Upper lobe of left lung (tissue), 6 donors: ENCODE measurements at places on chromosomes 5 and 9.

GRCh38 chr5:134833340-134834032, 12.3 kb upstream of the C5orf24 start:
- DNase-seq, result no peak

- DNase-seq, result peak; percentile 87
Measured at GRCh38 chr9:93945400-93946337, 9.5 kb downstream of the BARX1 start.

GRCh38 chr5:167511276-167511675, 780.2 kb upstream of the WWC1 start:
- DNase-seq, result no peak

DNA sequence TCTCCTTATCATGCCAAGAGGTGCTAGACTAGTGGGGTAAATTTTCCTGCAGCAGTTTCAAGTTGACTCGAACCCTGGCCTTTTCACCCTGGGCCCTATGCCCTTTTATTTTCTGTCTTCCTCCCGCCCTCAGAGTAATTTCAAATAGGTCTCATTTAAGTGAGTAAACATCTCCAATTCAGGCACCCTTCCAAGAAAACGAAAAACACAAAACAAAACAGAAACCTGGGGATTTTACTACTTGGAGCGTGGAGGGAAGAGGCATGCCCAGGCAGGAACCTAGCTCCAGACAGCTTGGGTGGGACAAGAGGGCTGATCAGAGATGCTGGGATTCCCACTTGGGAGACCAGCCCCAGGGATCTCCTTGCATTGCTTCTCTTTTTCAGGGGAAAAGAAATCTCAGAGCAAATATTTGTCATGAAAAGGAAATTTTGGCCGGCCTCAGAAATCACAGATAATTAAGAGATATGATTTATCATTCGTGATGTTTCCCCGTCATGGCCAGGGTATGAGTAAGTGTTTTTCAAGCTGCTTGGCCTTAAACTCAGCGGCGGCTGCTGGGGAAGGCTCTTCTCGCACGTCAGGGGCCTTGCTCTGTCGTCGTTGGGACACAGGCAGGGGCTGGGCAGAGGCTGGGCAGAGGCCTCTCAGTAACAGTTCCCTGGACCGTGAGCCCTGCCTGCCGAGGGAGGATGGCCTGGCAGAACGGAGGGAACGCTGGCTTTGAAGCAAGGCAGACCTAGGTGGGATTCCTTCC, 248.6 kb upstream of the KLF4 start:
- DNase-seq, result no peak

- DNase-seq, result no peak
Measured at GRCh38 chr5:111135363-111135762, 43.2 kb downstream of the WDR36 start.

DNA sequence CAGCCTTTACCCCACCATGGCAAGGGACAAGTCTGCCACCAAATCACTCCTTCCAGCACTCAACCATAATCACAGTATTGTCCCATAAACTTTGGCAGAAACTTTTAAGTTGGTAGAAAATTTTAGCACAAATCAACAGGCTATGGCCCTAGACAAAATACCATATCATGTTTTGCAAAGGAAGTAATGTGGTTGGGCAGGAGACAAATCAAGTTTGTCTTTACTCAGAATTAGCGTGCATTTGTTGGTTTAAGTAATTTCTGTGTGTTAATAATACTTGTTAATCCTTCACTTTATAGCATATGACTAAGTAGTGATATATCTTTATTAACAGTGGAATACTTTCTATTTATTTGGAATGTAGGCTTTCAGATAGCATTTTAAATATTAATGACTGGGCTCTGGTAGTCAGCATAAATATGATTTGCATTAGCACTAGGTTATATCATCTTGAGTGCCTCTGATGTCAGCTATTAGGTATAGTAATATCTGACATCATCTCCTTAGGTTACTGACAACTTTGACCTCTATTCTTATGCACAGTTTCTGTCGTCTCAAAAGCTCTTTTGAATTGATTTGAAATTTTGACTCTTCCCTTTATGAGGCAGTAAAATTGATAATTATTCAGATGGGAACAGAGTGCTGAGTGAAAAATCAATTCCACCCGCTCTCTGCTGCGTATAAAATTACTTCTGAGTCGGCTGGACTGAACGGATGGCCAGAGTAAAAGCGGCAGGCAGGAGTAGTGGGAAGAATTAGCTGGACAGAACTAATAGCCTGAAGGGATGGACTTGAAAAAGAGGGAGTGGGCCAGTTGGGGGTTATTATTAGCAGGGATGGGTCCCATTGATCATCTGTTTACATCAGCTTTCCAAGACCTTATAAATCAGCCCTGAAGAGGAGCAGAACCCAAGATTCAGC, 40.1 kb upstream of the TLX3 start:
- DNase-seq, result no peak

- DNase-seq, result no peak
Measured at GRCh38 chr9:136242918-136243525, 2.6 kb downstream of the QSOX2 start.

DNA sequence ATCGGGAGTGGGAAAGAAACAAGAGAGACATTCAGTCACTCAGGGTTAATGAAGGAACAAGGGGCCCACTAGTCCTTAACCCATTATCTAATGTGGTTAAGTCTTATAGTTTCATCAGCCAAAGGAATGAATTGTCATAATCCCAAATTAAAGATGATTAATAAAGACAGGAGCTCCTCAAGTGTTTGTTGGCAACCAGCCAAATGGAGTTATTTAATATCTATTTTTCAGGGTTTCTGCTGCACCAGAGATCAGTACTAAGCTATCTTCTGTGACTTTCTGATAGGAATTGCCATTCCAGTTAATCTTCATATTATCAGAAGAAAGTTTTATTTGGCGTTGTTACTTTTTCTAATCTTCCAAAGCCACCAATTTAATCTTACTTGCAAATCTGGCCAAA, 34.0 kb upstream of the FCHO2 start:
- DNase-seq, result no peak

DNA sequence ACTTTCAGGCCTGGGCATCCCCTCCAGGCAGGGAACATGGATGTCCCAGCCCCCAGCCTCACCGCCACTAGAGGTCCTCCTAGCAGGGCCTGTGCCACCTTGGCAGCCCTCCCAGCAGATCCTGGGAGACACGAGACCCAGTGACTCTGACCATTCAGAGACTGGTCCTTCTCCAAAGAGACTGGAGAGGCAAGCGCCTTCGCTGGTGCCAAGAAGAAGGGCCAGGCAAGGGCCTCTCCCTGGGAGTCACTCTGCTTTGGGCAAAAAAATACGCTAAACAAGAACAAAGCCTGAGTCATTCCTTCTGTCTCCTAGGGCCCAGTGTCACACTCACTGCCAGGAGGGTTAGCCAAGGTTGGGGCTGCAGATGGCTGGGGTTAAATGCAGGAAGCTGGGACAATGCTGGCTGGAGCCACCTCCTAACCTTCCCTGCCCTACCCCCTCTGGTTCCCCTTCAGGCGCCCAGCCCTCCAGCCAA, 35.3 kb upstream of the SMIM23 start:
- no peak for DNase-seq

DNA sequence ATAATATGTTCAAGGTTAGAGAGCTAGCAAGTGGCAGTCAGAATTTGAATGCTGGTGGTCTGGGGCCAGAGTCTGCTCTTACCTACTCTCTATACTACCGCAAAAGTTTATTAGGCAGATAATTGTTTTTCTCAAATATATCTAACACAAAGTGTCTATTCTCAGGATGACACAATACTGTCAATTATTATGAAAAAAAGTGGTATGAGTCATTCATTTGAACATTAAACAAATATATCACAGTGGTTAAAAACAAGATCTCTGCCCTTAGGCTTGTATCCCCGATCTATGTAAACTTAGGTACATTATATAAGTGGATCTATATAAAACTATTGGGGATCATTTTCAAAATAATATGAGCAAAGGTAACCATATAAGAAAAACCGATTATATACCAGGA, 354.9 kb downstream of the CETN3 start:
- no peak for DNase-seq

GRCh38 chr5:140242099-140242498, 60.8 kb downstream of the PFDN1 start:
- no peak for DNase-seq

GRCh38 chr9:70352802-70353201, 61.7 kb downstream of the KLF9 start:
- no peak for DNase-seq

DNA sequence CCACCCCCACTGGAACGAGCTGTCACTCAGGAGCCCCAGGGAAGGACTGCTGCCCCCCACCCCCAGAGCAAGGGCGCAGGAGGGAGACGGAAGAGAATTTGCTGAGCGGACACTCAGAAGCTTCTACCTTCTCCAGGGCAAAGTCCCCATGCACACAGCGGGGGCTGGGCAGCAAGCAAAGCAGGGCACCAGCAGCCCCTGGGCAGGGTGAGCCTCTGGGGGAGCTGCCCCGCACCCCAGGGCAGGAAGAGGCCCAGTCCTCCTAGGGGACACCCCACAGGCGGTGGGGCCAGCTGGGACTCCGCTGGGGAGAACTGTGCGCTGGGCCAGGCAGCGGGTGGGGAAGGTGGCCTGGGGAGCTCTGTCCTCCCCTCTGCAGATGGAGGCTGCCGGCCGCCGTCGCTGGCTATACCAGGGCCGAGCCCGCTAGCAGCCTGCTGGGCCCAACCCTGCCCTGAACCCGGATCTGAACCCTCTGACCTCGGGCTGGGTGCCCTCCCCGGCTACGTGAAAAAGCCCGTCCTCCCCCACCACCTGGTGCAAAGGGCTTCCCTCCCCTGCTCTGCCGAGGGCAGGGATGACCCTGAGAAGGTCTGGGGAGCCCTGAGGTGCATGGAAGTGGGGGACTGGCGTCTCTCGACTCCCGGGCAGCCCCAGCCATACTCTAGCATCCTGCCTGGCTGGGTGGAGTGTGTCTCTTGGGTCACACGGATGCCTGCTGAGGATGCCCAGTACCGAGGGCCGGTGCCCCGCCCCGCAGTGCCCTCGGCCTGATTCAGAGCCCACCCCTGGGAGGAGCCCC, 597 bp upstream of the SLC34A3 start:
- DNase-seq, result peak; percentile 81

DNA sequence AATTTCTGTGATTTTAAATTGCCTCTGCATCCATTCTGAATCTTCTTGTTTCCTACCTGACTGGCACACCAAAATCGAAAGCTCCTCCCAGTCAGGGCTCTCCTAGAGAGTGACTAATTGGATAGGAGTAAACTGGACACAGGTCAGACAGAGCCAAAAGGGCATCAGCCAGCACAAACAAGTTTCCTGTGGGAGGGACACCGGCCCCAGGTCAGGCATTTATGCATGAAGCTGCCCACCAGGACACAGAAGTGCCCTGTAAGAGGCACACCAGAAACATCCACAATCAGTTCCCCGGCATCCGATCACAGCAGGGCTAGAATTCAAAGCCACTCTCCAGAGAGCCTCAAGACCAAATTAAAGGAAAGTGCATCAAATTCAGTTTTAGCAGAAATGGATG, 78.4 kb downstream of the SFXN1 start:
- DNase-seq, result no peak

DNA sequence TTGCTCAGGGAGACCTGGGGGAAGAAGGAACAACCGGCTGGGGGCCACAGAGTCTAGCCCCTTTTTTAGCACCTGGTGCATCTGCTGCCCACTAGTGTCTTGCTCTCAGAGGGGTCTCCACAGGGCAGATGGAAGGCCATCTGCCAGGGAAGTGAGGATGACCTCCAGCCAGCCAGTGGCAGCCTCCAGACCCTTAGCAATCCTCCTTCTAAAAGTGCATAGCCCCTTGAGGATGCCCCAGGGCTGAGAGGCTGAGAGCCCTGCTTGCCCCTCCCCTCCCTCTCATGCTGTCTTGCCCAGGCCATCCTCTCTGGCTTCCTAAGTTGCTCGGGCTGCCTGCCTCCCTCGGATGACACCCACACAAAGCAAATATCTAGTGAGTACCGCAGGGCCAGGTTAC, 81.5 kb upstream of the PANK3 start:
- DNase-seq, result no peak
